Stimulated activated CD4-positive, alpha-beta T cell treated with anti-CD3 and anti-CD28 coated beads, Interleukin-1b, Interleukin-23, amount 100 ng/mL, for 1 hour (primary cell): ENCODE measurements at places on chromosomes 3 and 15.

DNA sequence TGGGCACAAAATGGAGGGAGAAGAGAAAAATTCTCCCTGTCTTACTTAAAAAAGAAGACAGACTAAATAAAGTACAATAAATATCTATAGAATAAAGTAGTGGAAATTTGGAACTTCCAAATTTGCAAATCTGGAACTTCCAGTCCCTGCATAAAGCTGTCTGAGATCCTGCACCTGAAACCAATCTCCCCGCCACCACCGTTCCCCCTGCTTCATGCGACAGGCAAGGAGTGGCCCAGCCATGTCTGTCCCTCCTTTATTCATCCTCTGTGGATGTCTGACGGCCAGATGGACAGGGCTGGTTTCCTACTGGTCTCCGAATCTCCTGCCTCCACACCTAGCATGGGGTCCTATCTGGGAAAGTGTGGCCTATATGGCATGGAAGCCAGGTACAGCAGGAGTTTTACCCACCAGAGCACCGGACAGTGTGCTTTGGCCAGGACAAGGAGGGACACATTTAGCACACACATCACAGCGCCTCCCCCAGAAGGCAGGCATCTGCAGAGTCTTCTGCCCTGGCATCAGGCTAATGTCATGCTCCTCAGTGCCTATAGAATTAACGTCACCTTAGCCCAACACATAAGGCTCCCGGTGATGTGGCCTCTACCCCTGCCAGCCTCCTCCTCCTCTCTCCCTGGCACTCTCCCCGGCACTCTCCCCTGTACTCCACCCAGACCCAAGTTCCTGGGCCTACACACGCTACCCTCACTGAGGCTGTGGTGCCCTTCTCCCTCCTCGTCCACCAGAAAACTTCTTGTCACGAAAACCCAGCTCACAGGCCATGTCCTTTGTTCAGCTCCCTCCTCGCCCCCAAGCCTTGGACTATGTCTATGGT lies 170.8 kb downstream of the XXYLT1 start:
- DNase-seq: no peak

DNA sequence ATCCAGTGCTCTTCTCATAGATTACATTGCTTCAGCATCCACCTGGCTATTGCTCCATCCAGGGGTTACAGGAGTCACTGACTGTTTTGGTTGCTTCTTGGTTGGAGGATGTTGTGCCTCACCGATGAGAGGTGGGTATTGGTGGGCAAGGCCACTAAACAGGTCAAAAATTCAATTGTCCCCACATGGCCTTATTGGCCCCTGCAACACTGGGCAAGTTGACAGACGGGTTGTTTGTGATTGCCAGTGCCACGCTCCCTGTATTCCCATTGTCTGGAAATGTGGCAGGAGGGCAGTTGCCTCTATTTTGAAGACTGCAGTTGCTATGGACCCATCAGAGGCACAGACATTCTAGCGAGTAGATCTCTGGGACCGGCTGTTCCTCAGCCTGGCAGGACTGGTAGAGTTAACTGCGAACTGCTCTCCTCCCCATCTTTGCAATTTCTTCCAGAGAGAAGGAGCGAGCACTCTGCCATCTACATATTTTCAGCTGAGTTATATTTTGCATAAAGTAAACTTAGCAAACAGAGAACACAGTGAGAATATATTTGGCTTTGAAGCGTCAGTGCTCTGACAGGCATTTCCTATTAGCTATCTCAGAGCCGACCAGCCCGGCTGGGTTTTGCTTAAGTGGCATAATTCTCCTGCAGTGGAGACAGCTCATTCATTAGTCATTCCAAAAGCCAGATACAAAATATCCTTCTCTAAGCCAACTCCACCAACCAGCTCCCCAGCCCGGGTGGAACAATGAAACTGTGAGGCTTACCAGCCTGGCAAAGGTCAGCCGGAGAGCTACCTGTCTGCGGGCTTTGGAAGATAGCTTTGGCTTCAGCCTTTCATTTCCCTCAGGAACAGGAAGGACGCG lies 26.0 kb upstream of the MAGEF1 start:
- DNase-seq: no peak

DNA sequence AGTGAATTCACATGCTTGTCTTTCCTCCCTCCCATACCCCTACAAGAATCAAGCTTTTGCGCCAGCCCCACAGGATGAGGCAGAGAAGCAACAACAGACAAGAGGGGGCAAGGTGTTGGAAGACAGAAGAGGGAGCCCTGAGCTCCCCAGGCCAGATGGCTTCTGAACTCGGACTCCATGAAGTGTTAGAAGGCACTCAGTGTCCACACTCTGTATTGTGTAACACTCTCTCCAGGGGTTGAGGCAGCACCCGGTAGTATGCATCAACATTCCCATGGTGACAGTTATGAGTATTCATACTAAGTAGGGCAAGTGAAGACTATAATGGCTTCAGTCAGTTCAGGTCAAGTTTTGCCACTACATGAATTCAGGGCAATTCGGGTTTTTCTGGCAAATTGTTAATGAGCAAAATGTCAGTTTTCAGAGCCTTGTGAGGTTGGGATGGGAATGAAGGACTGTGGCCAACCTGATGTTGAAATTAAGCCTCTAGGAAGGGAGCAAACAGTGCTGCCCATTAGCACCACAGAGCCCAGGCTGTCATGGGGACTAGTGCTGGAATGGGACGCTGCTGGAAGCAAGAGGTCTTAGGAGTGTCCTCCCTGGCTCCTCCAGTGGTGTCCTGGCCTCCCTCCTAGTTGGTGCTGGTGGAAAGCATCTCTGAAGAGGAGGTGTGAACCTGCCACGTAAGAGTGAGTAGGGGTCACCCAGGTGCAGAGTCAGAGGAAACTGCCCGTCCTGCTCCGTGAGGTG lies 79.4 kb downstream of the KLF15 start:
- no peak for DNase-seq

DNA sequence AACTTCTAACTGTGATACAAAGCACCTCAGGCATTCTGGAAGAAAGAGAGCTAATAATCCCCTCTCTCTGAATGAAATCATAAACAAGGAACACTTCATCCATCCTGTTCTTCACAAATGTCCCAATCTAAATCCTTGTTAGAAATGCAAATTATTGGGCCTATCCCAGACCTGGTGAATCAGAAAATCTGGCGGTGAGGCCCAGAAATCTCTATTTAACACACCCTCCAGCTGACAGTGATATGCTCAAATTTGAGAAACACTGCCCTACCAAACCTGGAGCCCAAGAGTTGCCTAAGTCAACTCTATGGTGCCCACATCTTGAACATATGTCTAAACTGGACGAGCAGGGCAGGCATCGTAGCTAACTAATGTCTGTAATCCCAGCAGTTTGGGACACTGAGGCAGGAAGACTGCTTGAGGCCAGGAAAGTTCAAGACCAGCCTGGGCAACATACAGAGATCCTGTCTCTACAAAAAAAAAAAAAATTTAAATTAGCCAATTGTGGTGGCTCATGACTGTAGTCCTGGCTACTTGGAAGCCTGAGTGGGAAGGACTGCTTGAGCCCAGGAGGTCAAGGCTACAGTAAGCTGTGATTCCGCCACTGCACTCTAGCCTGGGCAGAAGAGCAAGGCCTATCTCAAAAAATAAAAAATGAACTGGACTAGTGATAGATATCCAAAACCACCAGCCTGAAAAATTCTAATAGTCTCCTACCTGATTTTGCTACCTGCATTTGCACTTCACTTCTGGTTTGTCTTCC lies 23.1 kb downstream of the SCAP start:
- DNase-seq: no peak

- no peak for DNase-seq
Measured at GRCh38 chr3:184756151-184757021, 44.5 kb upstream of the MAGEF1 start.

DNA sequence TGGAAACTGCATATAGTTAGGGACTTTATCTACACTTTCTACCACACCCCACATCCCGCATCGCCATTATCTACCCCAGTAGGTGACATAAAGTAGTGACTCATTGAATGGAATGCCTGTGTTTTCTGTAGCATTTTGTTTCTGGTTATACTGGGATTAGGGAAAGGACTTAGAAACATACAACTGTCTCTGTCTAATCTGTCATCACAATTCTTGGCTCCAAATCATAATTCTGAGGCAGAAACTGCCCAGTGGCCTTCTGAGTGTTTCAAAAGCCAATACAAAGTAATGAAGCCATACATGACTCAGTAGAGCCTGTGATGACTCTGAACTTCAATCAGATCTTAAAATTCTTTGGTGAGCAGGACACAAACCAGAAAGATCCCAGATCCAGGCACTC lies 115.7 kb upstream of the CHRM5 start:
- no peak for DNase-seq

DNA sequence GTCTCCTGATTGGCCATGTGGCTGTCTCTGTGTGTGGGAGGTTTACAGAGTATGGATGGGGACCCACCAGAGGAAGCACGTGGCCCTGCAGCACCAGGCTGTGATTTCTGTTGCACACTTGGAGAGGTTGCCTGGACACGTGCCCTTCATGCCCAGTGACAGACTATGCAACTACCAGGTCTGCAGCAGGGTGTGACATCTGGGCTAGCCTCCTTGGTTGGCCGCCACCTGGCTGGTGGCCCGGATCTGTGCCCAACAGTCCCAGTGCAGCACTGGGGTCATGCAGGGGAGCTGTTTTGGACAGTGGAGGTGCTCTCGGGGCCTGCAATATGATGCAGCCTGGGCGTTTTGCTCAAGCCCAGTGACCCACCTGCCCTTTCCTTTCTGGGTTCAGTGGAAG lies 212.5 kb downstream of the UBE3A start:
- no peak for DNase-seq

DNA sequence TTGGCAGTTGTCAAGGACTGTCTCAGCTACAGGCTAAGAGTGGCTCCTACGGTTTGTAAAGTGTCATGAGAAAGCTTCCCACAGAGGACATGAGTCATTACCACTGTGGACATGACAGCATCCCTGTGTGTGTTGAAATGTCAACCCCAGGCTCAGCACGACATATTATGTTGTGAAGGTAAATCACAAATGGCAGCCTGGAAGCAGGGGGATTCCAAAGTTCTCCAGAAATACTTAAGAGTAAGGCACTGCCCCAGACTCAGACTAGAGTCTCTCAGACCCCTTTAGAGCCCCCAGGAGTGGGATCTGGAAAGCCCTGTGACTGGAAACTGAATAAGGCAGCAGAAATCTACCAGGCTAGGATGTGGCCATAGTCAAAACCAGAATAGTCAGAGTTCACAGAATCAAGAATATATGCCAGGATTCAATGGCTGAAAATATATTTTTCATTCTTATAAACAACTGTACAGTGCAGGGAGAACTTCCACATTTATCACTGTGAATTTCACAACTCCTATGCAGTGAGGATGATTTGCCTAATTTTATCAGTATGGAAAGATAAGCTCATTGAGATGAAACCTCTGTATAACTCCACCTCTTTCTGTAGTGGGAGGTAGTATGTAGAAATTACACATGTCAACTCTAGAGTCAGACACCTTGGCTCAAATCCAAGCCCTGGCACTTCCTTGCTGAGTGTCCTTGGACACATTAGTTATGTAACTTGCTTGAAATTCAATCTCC lies 237.1 kb upstream of the CFAP20DC start:
- DNase-seq: no peak

DNA sequence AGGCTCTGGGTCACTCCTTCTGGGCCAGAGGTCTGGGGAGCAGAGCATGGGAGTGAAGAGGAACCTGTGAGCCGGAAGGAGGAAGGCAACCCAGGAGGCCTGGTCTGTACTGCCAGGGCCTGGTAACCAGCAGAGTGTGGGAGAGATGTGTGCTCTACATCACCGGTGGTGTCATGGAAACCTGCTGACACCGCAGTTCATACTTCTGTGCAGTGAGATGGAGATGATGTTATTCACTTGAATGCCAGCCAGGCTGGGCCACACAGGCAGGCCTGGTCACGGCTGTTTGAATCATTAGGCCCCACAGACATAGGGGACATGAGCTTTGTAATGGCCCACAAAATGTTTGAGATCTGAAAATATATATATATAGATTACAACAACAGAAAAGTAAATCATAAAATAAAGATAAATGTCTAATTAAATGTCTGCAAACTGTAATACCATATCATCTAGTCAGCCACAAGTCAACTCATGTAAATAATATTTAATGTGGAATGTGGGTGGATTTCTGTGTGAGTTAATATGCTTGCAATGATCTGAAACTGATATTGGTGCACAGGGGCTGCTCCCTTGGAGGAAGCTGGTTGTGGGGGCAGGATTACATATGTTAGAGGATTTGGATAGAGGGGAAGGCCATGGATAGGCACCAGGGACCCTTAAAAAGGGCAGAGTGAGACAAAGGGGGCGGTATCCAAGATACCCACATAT lies 108.5 kb upstream of the PFN2 start:
- DNase-seq: no peak
